Omental fat pad (tissue), 4 donors: ENCODE measurements at places on chromosomes 1 and 21.
A peak's percentile ranks its signal among the peaks of the same experiment; 100 is the strongest.

- no peak for DNase-seq
Measured at GRCh38 chr1:202540448-202540847, 169.8 kb downstream of the SYT2 start.

DNA sequence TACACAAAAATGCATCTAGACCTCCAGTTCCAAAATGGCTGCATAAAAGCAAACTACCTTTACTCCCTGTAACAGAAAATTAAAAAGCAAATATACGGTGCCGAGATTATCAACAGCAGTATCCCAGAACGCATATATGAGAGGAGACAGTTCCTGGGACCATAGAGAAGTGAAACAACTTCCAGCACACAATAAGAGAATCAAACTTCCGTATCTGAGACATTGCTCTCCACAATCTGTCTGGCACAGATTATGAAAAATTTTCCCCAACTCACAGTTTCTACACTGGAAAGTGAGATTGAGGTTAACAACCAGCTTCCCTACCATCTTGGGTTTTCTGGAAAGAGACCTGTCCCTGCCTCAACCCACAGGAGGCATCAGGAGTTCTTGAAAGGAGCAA lies 47.2 kb upstream of the ST6GALNAC3 start:
- DNase-seq = no peak

DNA sequence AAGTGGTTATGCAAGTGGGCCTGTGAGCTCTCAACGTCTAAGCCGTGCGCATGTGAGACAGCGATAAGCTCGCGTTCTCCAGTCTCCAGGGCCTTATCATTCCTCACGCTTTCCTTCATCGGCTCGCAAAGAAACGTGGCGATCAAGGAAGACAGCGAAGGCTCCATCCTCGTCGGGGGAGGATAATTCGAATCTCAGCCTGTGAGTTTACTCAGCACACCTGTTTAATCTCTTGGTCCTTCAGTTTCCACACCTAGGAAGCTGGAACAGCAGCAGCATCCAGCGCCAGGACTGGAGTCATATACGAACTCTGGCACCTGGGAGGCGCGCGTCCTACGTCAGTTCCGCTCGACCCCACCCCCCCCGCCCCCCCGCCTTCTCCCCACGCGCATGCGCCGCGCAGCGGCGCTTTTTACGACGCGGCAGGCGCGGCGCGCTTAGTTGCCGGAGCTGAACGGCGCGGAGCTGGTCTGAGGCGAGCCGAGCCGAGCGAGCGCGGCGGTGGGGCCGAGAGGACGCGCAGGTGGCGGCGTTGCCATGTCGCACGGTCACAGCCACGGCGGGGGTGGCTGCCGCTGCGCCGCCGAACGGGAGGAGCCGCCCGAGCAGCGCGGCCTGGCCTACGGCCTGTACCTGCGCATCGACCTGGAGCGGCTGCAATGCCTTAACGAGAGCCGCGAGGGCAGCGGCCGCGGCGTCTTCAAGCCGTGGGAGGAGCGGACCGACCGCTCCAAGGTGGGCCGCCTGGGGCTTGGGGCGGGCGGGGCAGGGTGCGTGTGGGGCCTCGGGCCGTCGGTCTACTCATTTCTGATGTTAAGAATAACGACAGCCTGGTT lies at the start of gene PITHD1:
TSS of gene PITHD1 (plus strand) at position 440 of the 836 bp plus-strand sequence. CDS start at position 538, 98 bp downstream.
- no peak for DNase-seq

DNA sequence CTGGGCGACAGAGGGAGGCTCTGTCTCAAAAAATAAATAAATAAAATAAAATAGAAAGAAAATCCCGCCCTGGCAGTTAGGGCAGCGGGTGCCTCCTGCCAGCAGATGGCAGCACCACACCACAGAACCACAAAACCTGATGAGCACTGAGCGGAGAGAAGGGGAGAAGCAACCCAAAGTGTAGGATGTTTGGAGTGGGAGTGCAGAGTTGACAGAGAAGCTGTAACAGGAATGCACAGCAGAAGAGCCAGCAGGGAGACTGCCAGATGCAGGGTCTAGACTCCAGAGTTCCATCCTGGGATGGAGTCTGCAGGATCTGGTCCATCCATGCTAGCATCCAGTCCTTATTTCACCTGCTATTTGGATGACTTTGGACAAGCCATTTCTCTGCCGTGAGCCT lies 29.7 kb upstream of the KIRREL1 start:
- peak; percentile 41 for DNase-seq

DNA sequence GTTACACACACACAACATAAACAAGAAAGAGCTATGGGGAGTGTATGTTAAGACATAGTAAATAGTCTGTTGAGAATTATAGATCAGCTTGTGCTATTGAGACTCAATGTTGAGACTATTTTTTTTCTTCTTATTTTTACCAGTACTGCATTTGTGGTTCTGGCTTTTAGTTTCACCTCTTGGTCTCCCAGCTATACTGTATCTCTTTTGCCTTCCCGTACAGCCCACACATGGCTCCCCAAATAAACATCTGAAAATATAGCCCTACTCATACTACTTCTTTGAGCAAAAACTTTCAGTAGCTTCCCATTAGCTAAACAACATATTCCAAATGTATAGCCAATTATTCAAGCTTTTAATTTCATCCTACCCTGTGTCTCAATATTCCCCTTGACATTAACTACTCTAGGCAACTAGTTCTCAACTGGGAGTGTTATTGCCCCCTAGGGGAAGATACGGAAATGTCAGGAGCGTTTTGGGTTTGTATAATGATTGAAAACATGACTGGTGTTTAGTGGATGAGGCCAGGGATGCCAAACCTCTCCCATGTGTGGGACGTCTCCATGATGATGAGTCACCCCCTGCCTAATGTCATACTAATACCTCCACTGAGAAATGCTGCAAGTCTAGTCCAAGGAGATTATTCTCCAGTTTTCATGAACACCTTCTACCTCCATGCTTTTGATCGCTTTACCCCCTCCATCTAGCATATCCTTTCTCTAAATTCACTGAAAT lies 6.8 kb downstream of the RPE65 start:
- peak; percentile 22 for DNase-seq

- no peak for DNase-seq
Measured at GRCh38 chr1:159804924-159805323, 2.8 kb downstream of the FCRL6 start.

- DNase-seq = no peak
Measured at GRCh38 chr1:27397110-27397509, 4.7 kb downstream of the GPR3 start.

DNA sequence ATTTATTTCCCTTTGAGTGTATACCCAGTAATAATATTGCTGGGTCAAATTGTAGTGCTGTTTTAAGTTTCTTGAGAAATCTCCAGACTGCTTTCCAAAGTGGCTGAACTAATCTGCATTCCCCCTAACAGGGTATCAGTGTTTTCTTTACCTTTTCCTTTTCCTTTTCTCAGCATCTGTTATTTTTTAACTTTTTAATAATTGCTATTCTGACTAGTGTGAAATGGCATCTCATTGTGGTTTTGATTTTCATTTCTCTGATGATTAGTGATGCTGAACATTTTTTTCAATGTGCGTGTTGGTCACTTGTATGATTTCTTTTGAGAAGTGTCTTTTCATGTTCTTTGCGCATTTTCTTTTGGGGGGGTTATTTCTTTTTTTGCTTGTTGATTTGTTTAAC lies 374.9 kb upstream of the BRINP3 start:
- DNase-seq = no peak

DNA sequence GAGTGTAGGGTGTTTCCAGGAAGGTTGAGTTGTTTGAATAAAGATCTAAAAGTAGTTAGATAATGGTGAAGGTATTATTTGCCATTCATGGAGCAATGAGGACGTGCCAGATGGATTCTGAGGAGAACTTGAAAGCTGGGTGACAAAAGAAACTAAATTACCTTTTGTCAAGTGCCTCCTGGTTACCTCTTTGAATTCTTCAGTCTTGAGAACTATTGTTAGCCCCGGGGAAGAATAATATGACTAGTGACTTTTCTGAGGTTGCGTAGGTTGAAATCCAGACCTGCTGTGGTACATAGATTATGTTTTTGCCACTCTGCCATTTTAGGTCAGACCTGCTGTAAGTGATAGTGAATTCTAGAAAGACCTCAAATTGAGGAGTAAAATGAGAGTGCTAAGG lies 11.5 kb downstream of the LAMC1 start:
- no peak for DNase-seq

DNA sequence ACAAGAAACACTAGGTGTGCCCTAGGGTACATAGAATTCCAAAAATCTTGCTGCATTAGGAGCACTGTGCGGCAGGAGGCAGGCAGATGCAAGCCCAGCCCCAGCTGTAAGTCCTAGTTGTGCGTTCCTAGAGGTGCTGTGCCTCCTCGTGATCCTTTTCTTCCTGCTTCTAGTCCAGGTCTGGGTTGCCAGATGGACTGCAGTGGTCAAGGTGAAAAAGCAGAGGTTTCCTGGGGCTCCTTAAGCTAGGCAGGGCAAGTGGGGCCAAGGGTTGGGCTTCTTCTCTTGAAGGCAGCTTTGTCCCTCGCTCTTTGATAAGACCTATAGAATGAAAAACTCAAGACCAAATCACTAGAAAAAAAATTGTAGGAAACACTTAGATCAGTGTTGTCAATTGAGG lies 21.6 kb upstream of the SLC45A3 start:
- DNase-seq = no peak

GRCh38 chr1:81407000-81407821 lies 393.5 kb upstream of the ADGRL2 start:
- DNase-seq = no peak

- DNase-seq = no peak
Measured at GRCh38 chr1:194795917-194796593, 1609.6 kb upstream of the B3GALT2 start.

DNA sequence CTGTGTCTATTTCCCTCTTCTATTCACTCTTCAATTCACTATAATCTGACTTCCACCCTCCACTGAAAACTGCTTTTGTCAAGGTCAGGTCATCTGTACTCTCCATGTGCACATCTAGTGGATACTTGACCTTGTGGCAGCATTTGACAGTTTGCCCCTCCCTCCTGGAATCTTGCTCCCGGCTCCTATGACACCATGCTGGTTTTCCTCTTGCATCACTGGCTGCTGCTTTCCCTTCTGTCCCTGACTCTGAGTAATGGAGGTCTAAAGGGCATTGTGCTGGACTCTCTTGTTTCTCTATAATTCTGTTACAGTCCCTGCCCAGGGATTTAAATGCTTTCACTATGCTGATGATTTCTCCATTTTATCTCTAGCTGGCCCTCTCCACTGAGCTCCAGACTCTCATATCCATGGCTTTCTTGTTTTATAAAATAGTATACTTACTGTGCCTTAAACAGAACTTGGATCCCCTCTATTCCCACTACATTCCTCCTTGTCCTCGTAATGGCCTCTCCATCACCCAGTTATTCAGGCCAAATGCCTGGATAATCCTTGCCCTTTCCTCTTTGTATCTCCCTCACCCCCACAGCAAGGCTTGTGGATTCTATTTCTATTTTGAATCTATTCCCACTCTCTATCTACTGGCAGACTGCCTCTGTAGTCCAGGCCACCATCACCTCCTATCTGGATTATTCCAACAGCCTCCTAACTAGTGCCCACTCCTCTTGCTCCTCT lies 36.8 kb upstream of the PODN start:
- DNase-seq = no peak
